Sigmoid colon (tissue), 7 donors: ENCODE measurements at places on chromosomes 13 and 19. TPM values are rescaled to one million over a fixed set of nuclear protein-coding genes. Genes with fewer than 3 reads are reported as not detected.

DNA sequence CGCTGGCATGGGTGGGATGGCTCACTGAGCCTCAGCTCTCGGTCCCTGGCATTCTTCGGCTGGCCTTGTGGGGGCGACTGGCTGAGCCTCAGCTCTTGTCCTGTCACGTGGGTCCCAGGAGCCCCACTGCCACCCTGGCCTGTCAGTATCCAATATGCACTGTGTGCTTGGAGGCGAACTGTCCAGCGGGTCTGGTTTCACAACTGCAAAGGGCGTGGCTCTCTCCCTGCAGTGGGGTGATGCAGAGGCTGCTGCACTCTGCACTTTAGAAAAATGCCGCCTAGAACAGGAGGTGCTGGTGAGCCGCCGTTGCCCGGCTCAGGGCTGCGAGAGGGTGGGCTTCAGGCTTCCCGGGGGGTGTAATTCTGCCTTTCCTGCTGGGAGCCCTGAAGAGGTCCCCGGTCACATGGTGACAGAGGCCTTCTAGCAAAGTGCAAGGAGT is 17.0 kb upstream of the TMEM255B start:
- H3K4me1 ChIP-seq: peaks cover 4% of the 10 kb centered on the region
- H3K27ac ChIP-seq: no peak overlapping the region
- DNase-seq: no peak
- H3K27me3 ChIP-seq: peaks cover 4% of the 10 kb centered on the region
- no peak overlapping the region for H3K4me3 ChIP-seq

DNA sequence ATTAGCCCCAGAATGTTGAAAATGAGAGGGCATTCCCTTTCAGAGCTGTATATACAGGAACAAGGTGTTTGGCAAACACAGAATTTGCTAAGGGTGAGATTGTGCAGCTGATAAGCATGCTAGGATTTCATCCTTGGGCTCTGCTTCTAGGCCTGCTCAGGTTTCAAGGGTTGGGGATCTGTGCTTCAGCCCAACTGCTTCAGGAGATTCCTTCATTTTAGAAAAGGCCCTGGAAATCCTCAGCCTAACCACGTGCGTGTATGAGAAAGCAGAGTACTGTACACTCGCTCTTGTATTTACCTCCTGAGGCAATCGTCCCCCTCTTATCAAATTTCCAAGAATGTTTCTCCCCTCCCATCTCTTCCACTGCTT is 291.6 kb upstream of the ARGLU1 start:
- H3K27ac ChIP-seq: no peak overlapping the region
- no peak for DNase-seq
- H3K36me3 ChIP-seq: no peaks in the 10 kb centered on the region
- no peaks in the 10 kb centered on the region for H3K27me3 ChIP-seq
- no peak overlapping the region for H3K4me3 ChIP-seq

DNA sequence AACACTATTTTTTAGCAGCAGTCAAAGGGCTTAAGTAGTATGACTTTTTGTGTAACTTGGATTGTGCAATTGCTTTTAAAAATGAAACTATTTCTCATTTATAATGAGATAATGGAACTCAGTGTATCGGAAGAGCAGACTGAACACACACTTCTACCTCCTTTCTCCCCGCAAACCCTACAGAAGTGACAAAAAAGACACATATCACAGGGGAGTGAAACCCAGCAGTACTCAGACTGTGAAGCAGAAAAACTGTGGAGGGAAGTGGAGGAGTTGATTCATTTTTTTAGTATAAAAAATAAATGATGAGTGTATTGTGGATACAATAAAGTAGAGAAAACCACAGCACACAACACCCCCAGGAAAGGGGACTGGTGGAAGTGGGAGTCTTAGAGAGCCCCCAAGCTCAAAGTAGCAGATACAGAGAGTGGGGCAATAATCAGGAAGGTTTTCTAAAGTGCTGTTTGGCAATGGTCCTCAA is 9.7 kb downstream of the LPAR6 start:
- no peaks in the 10 kb centered on the region for H3K27me3 ChIP-seq
- H3K36me3 ChIP-seq: no peaks in the 10 kb centered on the region
- no peak overlapping the region for H3K4me3 ChIP-seq
- H3K27ac ChIP-seq: peak overlapping the region; percentile 69
- no peak for DNase-seq

GRCh38 chr13:94800423-94800822 is 88.1 kb upstream of the SOX21 start:
- DNase-seq: no peak
- no peaks in the 10 kb centered on the region for H3K27me3 ChIP-seq
- H3K27ac ChIP-seq: no peak overlapping the region
- no peak overlapping the region for H3K4me3 ChIP-seq
- no peaks in the 10 kb centered on the region for H3K36me3 ChIP-seq
- H3K4me1 ChIP-seq: peaks cover 11% of the 10 kb centered on the region

DNA sequence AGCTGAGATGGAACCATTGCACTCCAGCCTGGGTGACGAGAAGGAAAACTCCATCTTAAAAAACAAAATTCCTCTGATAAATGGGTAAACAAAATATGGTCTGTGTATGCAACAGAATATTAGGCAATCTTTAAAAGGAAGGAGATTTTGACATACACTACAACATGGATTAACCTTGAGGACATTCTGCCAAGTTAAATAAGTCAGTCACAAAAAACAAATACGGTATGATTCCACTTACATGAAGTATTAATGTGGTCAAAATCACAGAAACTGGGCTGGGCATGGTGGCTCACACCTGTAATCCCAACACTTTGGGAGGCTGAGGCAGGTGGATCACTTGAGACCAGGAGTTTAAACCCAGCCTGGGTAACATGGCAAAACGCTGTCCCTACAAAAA is 3.0 kb upstream of the ZNF444 start:
- DNase-seq: no peak
- no peaks in the 10 kb centered on the region for H3K36me3 ChIP-seq
- H3K27me3 ChIP-seq: no peaks in the 10 kb centered on the region
- no peak overlapping the region for H3K27ac ChIP-seq
- peaks cover 24% of the 10 kb centered on the region for H3K4me1 ChIP-seq

GRCh38 chr13:42633495-42633894 is 59.5 kb downstream of the TNFSF11 start:
- no peak for DNase-seq
- no peak overlapping the region for H3K4me3 ChIP-seq
- H3K4me1 ChIP-seq: no peaks in the 10 kb centered on the region
- H3K36me3 ChIP-seq: no peaks in the 10 kb centered on the region
- H3K27me3 ChIP-seq: no peaks in the 10 kb centered on the region

GRCh38 chr19:907183-907853 is 5.7 kb downstream of the R3HDM4 start:
- no peak overlapping the region for H3K4me3 ChIP-seq
- no peak for DNase-seq
- no peak overlapping the region for H3K27ac ChIP-seq
- no peaks in the 10 kb centered on the region for H3K4me1 ChIP-seq

GRCh38 chr13:33799950-33800592 is 17.9 kb upstream of the RFC3 start:
- DNase-seq: no peak
- H3K27ac ChIP-seq: peak overlapping the region; percentile 3
- H3K27me3 ChIP-seq: no peaks in the 10 kb centered on the region
- no peak overlapping the region for H3K4me3 ChIP-seq

DNA sequence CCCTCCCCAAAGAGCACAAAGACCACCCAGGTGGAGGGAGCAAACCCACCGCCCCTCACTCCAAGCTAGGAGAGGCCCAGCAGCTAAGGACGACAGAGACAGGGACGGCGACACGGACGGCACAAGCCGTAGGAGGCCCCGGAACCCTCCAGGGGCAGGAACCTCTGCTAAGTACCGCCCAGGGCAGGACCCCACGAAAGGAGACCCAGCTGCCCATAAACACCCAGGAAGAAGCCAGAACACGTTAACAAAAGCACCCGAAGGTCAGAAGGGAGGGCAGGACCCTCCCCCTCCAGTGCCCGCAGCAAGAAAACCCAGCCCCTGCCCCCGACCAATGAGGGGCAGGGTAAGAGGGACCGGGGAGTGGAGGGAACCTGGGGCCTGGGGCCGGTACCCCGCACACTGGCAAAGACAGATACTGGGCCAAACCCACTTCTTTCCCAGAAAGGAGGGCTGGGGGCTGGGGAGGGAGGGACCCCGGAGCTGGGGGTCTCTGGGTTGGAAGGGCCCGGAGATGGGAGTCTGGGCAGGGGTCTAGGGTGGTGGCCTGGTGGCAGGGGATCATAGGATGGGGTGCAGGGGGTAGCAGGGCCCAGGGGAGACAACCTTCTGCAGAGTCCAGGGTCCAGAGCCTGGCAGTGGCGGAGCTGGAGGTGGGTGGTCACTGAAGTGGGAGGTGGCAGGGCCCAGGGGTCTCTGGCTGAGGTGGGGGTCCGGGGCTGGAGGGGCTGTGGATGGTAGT is 2.4 kb downstream of the BTBD2 start:
- no peaks in the 10 kb centered on the region for H3K27me3 ChIP-seq
- H3K4me3 ChIP-seq: no peak overlapping the region
- H3K27ac ChIP-seq: no peak overlapping the region

DNA sequence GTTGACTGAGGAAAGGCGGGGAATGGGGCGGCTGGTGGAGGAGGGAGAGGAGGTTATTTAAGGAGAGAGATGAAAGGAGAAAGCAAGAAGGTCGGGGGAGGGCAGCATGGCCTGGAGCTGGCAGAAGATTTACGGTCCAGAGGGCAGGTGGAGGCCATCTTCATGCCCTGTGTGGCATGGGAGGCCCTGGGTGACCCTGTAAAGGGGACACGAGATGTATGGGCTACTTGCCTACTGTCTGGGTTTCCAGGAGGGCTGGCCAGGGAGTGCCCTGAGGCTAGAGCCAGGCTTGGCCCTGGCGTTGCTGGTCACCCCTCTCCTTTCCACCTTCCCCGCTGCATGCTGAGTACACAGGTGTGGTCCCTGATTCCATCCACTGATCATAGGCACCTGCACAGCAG is 6.1 kb downstream of the WTIP start:
- H3K36me3 ChIP-seq: peaks cover 8% of the 10 kb centered on the region
- no peak overlapping the region for H3K27ac ChIP-seq
- DNase-seq: peak; percentile 55
- no peaks in the 10 kb centered on the region for H3K27me3 ChIP-seq

GRCh38 chr13:39859898-39860297 is 204.4 kb downstream of the COG6 start:
- no peaks in the 10 kb centered on the region for H3K27me3 ChIP-seq
- no peak overlapping the region for H3K4me3 ChIP-seq
- no peaks in the 10 kb centered on the region for H3K4me1 ChIP-seq
- no peaks in the 10 kb centered on the region for H3K36me3 ChIP-seq

DNA sequence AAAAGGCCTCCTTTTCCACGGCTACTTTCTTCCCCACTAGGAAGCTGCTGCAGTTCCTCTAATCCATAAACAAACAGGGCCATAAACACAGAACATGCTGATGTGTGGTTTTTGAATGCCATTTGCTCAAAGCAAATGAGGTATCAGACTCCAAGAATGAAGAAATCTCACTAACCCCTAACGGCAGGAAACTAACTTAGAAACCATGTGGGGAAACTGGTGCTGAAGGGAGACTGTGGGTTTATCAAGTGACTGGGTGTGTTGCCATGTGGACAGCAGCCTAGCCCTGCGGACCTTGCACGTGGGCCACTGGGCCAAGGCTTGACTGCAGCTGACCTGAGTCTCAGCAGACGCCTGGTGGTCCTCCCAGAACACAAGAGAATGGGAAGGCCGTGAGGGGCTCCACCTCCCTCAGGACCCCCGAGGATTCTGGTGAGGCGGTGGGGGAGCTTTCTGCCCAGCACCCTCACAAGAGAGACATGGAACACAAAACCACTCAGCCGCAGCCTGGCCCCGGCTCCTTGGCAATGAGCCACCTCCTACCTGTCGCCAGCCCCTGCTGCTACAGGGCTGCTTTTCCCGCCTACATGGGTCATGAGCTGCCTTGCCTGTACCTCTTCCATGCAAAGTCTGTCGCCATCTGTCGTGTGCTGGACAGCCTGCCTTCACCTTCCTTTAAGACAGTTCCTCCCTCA is 10.6 kb downstream of the SLC15A1 start:
- H3K27ac ChIP-seq: no peak overlapping the region
- no peak overlapping the region for H3K4me3 ChIP-seq
- H3K4me1 ChIP-seq: no peaks in the 10 kb centered on the region
- no peaks in the 10 kb centered on the region for H3K36me3 ChIP-seq

DNA sequence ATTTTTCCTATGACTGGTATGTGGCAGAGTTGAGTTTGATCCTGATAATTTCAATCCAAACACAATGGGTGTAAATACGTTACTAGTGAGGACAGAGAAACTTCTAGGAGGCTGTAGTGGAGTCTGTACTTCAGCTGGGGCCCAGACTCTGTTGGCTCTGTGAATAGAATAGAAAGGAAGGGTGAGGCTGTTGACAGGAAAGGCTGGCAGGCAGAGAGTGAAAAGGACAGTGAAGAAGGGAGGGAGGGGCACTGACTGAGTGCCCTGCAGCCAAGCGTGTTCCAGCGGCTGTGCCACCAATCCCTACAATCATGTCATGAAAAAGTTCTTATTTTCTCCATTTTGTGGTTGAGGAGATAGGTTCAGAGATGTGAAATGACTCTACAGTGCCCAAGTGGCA is 80.5 kb downstream of the MBNL2 start:
- no peak overlapping the region for H3K4me3 ChIP-seq
- no peak for DNase-seq
- H3K27ac ChIP-seq: peak overlapping the region; percentile 47
- H3K27me3 ChIP-seq: no peaks in the 10 kb centered on the region
- peaks cover 55% of the 10 kb centered on the region for H3K4me1 ChIP-seq
- H3K36me3 ChIP-seq: no peaks in the 10 kb centered on the region

- no peaks in the 10 kb centered on the region for H3K27me3 ChIP-seq
- DNase-seq: no peak
- H3K27ac ChIP-seq: peak overlapping the region; percentile 89
- peaks cover 11% of the 10 kb centered on the region for H3K4me1 ChIP-seq
Measured at GRCh38 chr19:44303320-44303719, 1.5 kb downstream of the ZNF235 start.

DNA sequence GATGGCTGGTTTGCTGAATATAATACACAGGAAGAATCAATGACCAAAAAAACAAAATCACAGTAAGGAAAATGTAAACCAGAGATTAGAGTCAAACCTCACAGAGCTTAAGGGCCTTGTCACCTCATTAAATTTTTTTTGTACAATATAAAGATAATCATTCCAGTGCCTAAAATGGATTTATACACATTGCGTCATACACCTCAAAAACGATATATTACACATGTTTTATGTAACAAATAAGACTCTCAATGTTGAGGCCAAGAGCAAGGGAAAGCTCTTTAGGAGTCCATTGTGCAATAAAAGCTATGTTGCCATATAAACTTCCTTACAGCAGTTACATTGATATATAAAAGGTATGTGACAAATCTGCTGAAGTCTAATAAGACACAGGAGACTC is 856.7 kb upstream of the SLITRK1 start:
- no peaks in the 10 kb centered on the region for H3K27me3 ChIP-seq
- no peaks in the 10 kb centered on the region for H3K4me1 ChIP-seq

- no peak overlapping the region for H3K27ac ChIP-seq
- no peak overlapping the region for H3K4me3 ChIP-seq
- H3K27me3 ChIP-seq: no peaks in the 10 kb centered on the region
- peaks cover 10% of the 10 kb centered on the region for H3K4me1 ChIP-seq
- no peak for DNase-seq
Measured at GRCh38 chr13:48527955-48528354, 4.9 kb downstream of the RCBTB2 start.

Gene AP1M2
- 3.0 TPM for total RNA-seq

Gene TLE6
- total RNA-seq: 0.81 TPM

Gene ZNF723
- total RNA-seq: not detected

Gene PNMA8A
- 5.3 TPM for total RNA-seq

Gene GZMM
- not detected for total RNA-seq

Gene LGALS14
- total RNA-seq: not detected
